ENCODE measurements at places on chromosomes 2 and 18.
A peak's percentile ranks its signal among the peaks of the same experiment; 100 is the strongest.

GRCh38 chr2:165792104-165792454 is 2.0 kb downstream of the GALNT3 start:
- no peak for DNase-seq

- DNase-seq = no peak
Observed at GRCh38 chr2:136255127-136255526, 137.2 kb upstream of the CXCR4 start.

GRCh38 chr18:35983818-35984217 is 11.3 kb downstream of the RMP24 start:
- no peak for DNase-seq

- DNase-seq = no peak
Observed at GRCh38 chr2:197795277-197795676, 9.1 kb upstream of the PLCL1 start.

GRCh38 chr2:8666581-8666980 is 15.3 kb upstream of the ID2 start:
- DNase-seq = no peak

DNA sequence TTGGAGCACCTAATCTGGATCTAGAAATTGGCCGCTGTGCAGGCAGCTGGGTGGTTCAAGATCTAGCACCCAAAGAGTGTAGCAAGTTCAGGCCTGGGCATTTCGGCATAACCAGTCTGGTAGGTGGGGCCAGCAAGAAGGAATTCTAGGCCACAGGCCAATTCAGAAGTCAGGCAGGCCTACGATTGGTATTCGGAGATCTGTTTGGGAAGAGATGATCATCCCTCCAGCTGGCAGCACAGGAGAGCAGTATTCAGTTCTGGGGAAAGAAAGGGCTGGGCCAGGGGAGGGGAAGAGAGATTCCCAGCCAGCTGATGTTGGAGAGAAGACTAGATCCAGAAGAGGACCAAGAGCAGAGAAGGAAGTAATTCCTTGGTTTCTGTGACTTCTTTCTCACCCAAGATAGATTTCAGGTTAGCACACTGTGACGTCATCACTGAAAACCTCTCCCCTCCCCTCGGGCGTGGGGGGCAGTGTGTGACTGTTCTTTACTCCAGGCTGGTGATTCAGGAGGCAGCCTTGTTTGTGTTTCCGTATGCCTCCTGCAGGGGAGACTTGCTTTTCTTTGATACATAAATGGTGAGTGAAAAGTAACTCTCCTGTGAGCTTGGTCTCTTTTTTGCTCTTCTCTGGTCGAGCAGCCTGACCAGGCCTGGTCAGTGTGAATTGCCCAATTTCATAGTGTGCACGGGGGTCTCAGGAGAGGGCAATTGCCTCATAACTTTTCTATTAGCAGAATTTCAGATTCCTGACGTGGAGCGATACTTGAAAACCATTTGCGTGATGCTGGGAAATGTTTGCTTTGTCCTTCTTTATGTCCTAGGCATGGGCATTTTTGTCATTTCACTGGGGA is 61.1 kb downstream of the MEIS1 start:
- DNase-seq = no peak

- DNase-seq = no peak
Observed at GRCh38 chr2:236366049-236366387, 101.8 kb upstream of the ASB18 start.

- peak; percentile 90 for DNase-seq
Observed at GRCh38 chr2:157302492-157303099, 23.0 kb downstream of the ERMN start.

- DNase-seq = no peak
Observed at GRCh38 chr2:240125742-240126141, 10.4 kb downstream of the COPS9 start.

DNA sequence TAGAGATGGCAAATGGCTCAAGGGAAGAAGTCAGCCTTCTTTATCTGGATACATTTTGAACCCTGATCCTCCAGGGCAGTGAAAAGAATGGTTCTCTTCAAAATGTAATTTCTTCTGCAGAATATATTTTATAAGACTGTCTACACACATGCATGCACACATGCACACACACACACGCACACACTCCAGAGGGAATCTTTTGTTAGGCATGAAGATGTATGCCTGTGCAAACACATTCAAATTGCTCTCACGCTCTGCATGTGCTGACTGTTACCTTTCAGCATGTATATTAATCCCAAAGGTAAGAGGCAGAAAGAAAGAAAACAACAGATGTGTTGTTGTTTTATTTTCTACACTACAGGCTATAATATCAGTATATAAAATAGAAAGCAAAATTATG is 43.2 kb downstream of the SLC5A7 start:
- DNase-seq = no peak

DNA sequence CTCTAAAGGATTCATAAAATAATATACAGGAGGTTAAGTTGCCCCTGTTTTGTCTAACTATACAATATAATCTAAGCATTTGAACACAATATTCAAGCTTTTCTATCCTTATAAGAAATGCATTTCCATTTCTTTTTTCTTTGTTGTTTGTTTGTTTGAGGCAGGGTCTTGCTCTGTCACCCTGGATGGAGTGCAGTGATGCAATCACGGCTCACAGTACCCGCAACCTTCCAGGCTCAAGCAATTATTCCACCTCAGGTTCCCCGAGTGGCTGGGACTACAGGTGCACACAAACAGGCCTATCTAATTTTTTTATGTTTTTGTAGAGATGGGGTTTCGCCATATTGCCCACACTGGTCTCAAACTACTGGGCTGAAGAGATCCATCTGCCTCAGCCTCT is 307.8 kb downstream of the ZNF804A start:
- DNase-seq = no peak

GRCh38 chr2:68246396-68246795 is 5.9 kb downstream of the PPP3R1 start:
- no peak for DNase-seq

Measured in pons (tissue), 1 donor.